ENCODE measurements at places on chromosomes 13 and 19.

- no peak for DNase-seq
These were observed 72.7 kb downstream of the ZNF254 start for GRCh38 chr19:24159707-24160106.

GRCh38 chr19:11136400-11137101 is 19.0 kb downstream of the SPC24 start:
- DNase-seq = no peak

- DNase-seq = no peak
These were observed 1.3 kb upstream of the GJB2 start for GRCh38 chr13:20193907-20194631.

- no peak for DNase-seq
These were observed 59.8 kb upstream of the C1QTNF9 start for GRCh38 chr13:24249624-24250023.

DNA sequence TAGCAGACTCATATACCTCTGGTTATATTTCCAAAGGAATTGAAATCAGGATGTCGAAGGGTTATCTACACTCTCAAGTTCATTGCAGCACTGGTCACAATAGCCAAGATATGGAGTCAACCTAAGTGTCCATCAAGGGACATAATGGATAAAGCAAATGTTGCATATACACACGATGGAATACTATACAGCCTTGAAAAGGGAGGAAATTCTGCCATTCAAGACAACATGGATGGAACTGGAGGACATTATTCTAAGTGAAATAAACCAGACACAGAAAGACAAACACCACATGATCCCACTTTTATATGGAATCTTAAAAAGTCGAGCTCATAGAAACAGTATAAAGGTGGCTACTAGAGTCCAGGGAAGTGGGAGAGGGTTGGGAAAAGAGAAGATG is 13.6 kb upstream of the ERCC1 start:
- DNase-seq = no peak

DNA sequence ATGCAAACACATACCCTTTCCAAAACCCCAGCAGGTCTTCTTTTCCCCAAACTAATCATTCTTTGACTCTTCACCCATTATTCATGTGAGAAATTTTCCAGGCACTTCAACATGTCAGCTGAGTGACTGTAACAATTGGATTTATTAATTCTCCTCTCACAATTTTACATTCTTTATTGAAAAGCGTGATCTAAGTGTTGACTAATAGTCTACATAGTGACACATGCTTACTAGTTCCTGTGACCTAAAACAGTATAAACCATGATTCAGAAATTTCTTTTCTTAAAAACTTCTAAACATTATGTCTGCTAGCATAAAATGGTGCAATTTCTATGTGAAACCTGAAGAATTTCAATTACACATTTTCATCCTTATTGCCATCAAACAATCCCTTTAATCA is 532.3 kb downstream of the GPC5 start:
- DNase-seq = no peak

DNA sequence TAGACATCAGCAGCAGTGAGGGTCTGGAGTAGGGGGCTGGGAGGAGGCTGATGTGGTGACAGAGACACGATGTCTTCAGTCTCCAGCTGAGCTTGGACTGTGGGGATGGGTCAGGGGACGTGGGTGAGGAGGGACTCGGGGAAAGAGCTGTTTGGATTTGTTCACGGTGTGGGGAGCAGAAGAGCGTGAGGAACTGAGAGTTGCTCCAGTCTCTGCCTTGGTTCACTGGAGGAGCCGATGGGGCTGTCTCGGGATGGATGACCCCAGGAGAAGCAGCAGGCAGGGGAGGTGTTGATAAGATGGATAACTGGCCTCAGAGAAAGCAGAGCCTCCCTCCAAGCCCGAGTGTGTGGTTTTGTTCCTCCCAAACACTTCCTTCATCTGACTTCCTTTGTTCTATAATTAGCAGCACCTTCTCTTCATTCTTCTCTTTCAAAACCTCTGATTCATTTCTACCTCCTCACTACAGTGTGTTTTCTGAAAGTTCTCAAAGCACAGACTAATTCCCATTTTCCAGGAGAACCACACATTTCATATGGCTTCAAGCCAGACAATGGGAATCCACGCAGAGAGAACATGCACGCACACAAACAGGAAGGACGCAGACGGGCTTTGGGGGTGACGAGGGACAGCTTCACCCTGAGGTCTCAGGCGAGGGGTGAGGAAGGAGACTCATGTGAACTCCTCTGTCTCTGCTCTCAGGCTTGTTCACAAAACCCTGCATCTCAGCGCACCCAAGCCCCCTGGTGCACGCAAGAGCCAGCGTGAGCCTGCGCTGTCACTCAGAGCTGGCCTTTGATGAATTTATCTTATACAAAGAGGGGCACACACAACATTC is 18.6 kb downstream of the LAIR2 start:
- DNase-seq = no peak

- no peak for DNase-seq
These were observed 26.5 kb downstream of the CD177 start for GRCh38 chr19:43380008-43380407.

- DNase-seq = no peak
These were observed 69.3 kb downstream of the NUFIP1 start for GRCh38 chr13:44920013-44920412.

- no peak for DNase-seq
These were observed at the start of gene FBN3 for GRCh38 chr19:8149261-8150094. Gene FBN3 (minus strand): TSS chr19:8149592. CDS start chr19:8147480, 2,112 bp downstream.

- no peak for DNase-seq
These were observed 1362.0 kb downstream of the PCDH9 start for GRCh38 chr13:65868099-65868498.

DNA sequence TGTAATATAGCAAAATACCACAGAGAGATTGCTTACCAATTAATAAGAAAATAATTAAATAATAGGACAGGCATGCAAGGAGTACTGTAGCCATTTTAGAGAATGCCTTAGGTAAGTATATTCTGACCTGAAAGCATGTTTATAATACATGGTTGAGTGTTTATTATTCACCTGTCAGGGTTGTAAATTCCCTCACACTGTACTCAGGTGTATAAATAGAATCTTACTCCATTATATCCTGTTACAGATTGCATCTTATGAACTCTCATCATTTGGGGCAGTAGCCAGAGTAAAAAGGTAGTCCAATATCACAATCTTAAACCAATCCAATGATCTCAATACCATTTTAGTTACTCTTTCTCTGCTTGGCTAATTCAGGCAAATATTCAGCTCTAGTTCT is 35.8 kb upstream of the GTF2F2 start:
- DNase-seq = no peak

DNA sequence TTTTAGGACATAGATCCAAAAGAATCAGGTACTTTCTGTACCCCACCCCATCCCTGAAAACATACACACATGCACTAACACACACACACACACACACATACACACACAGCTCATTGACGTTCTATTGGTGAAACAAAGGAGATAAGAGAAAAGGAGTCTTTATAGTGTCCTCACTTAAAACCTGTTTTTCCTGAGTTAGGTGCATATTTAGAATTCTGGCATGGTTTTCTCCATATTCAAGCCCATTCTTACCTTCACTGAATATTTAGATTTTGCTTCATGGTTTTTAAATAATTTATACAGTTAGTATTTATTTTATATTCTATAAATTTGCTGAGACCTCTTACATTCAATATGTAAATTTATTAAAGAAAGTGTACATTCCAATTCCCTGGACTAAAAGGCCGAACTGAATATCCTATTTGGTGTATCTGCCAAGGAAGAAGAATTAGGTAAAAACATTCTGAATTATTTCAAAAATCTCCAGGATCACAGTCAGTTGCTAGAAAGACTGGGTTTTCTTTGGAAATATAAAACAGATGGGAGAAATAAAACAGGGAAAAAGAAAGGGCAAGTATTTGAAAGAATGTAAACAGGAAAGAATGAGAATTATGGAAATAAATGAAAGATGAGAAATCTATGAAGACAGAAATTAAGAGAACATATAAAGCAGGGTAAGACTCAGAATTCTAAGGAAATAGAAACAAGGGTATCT is 556.2 kb downstream of the KCTD12 start:
- DNase-seq = no peak

GRCh38 chr13:35888457-35888883 is 242.7 kb downstream of the DCLK1 start:
- no peak for DNase-seq

DNA sequence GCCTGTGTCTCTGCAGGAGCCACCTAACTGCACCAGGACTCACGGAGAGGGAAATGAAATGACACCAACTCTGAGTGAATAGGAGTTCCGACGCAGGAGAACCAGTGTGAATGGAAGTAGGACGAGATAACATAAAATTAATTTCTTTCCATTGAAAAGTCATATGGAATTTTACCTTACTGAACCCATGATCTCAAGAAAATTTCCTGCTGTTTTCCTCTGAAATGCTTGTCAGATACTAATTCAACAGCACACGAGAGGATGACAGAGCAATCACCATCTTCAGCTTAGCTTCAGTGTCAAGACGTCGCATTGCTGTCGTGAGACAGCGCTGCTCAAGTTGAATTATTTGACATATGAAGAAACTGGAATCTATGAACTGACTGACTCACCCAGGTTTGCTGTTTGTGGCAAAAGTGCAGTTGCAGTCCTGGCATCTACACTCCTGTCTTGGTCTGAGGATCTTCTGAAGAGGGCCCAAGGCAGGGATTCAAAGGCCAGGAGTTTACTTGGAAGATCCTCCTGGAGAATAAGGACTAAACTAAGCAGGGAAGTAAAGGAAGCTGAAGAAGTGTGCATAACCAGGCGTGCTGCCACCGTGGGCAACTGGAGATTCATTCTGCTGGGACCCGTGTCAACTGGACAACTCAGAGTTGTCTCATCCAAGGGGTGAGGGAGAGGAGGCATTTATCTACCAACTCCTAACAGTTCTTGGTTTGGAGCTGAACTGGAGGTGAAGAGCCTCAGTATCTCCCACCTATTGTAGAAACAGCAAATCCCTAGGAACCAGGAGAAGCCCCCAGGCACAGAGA is 214.4 kb upstream of the IRS2 start:
- DNase-seq = peak; percentile 12

- no peak for DNase-seq
These were observed 189.3 kb upstream of the GPR12 start for GRCh38 chr13:26949701-26950502.

GRCh38 chr19:51026554-51026831 is at the start of gene KLK11:
Gene KLK11 (minus strand): TSS chr19:51026616. CDS start chr19:51025631, 985 bp downstream.
- DNase-seq = no peak

DNA sequence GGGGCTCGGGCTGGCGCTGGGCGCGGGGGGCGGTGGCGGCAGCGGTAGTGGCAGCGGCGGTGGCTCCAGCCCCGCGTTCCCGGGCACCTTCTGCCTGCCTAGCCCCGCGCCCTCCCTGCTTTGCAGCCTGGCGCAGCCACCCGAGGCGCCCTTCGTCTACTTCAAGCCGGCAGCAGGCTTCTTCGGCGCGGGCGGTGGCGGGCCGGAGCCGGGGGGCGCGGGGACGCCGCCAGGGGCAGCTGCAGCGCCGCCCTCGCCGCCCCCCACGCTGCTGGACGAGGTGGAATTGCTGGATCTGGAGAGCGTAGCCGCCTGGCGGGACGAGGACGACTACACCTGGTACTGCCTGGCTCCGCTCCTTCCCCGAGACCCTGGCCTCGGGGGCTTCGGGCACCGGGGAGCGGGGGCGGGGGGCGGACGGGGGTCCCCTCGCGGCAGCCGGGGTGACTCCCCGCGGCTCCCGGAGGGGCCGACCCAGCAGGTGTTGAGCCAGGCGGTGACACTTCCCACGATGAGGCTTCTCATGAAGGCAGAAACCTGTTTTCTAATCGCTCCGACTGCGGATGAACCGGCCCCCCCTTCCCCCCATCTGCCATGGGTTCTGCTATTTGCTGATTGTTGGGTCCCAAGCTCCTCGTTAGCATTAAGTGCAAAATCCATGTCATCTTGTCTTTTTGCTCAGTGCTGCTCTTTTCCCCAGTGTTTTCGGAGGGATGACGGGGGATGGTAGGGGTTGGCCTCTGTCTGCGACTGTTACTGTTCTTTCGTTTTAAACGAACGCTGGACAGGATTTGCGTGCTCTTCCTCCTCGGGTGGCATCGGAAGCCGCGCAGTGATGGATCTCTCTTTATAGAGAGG is 943 bp downstream of the SLAIN1 start:
- peak; percentile 20 for DNase-seq

- peak; percentile 14 for DNase-seq
These were observed 47.2 kb downstream of the ZAR1L start for GRCh38 chr13:32267836-32268439.

- DNase-seq = no peak
These were observed 125.5 kb upstream of the TRPC4 start for GRCh38 chr13:37995092-37995491.

- DNase-seq = no peak
These were observed 5.5 kb downstream of the IRS2 start for GRCh38 chr13:109780845-109781383.

- DNase-seq = no peak
These were observed 1.4 kb downstream of the SLC1A6 start for GRCh38 chr19:14978161-14978776.

DNA sequence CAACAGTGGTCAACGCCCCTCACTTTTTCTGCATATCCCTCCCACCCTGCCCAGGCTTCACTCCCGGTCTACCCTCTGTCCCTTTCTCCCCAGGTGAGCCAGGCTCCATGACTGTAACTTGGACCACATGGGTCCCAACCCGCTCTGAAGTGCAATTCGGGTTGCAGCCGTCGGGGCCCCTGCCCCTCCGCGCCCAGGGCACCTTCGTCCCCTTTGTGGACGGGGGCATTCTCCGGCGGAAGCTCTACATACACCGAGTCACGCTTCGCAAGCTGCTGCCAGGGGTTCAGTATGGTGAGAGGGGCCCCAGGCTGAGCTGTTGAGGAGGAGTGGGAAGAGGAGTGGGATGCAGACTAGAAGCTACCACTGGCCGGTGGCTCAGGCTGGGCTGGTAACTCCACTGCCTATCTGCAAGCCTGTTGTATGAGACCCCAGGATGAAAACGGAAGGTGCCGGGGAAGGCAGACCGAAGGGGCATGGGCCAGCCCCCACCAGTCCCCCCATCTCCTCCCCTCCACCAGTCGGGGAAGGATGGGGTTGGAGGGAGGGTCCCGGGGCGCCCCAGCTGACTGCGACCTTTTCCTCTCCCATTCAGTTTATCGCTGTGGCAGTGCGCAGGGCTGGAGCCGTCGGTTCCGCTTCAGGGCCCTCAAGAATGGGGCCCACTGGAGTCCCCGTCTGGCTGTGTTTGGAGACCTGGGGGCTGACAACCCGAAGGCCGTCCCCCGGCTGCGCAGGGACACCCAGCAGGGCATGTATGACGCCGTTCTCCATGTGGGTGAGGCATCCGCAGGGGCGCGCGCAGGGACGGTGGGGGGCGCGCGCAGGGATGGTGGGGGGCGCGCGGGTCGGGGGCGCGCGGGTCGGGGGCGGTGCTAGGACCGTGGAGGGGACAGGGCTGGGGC is 14.4 kb downstream of the ACP7 start:
- peak; percentile 4 for DNase-seq

DNA sequence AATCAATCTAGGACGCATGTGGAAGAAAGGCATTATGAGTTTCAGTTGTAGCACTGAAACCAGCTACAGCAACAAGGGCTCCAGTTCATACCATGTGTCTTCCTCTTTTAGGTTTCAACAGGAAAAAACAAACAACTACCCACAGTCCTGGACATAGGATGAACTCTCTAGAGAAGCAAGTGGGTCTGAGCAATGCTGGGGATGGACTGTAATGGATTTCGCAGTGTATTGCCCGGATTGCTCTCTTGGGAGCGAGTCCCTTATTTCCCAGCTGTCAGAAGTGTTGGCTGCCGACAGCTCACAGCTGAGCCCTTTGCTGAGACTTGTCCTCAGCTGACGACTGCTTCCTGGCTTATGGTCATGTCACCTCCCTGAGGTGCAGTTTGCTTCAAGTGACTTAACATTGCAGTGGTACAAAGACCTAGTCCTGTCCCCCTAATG is 12.1 kb upstream of the MYCBP2 start:
- DNase-seq = no peak

- peak; percentile 22 for DNase-seq
These were observed 9.4 kb downstream of the SAMD4B start for GRCh38 chr19:39351537-39352064.

GRCh38 chr13:105336706-105337576 is 1198.5 kb downstream of the EFNB2 start:
- no peak for DNase-seq

Measured in GM03348 (cell line).